ENCODE measurements at places on chromosomes 4 and X. TPM values are rescaled to one million over a fixed set of nuclear protein-coding genes. Genes with fewer than 3 reads are reported as not detected.

The MAOB gene
- 35.1 TPM for total RNA-seq

The PHOX2B gene
- not detected for total RNA-seq

The RTL3 gene
- total RNA-seq: not detected

The EXOC1L gene
- total RNA-seq: not detected

The CETN2 gene
- 21.6 TPM for total RNA-seq

The ARMCX6 gene
- 19.4 TPM for total RNA-seq

The SUPT20HL1 gene
- total RNA-seq: not detected

The ENPEP gene
- total RNA-seq: 4.2 TPM

The ASB5 gene
- not detected for total RNA-seq

The FTHL17 gene
- not detected for total RNA-seq

The CENPVL1 gene
- not detected for total RNA-seq

DNA sequence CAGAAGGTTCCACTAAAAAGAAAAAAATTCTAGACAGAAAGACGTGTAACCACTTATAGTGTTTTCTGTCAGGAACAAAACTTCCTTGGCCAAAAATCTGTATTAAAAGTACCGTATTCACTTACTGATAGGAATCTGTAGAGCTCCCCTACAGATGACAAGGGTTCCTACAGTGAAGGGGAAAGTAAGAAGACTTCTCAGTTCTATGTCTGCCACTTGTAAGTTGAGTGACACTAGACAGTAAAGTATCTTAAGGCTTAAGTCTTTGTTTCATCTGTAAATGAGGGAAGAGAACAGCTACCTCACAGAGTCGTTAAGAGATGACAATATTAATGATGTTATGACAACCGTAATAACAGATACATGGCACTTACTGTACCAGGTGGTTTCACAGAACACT lies 3.3 kb downstream of the COQ2 start:
- H3K36me3 ChIP-seq: no peaks in the 10 kb centered on the region
- peaks cover 6% of the 10 kb centered on the region for H3K4me1 ChIP-seq
- no peak overlapping the region for H3K27ac ChIP-seq
- H3K4me3 ChIP-seq: no peak overlapping the region
- no peak for DNase-seq
- H3K27me3 ChIP-seq: no peaks in the 10 kb centered on the region

- no peaks in the 10 kb centered on the region for H3K4me1 ChIP-seq
- no peaks in the 10 kb centered on the region for H3K36me3 ChIP-seq
- H3K4me3 ChIP-seq: no peak overlapping the region
- DNase-seq: no peak
- no peaks in the 10 kb centered on the region for H3K27me3 ChIP-seq
Measured at GRCh38 chrX:22163326-22163725, 109.4 kb upstream of the CBLL2 start.

- DNase-seq: no peak
- no peaks in the 10 kb centered on the region for H3K36me3 ChIP-seq
Measured at GRCh38 chrX:119505945-119506344, 37.7 kb downstream of the SLC25A5 start.

DNA sequence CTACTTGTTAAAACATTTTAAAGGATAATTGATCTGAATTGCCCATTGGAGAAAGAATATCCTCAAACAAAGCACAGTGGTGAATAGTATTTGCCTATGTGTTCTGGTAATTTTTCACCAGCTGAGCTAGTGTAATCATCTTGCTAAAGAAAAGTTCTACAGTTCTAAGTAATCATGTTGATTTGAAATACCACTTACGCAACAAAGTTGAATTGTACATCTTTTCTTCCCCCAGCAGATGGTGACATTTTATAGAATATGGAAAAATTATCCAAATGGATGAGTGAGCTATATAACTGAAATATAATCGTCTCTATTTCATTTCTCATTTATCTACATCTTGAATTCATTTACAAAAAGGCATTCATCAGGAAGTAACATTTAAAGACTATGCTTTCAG lies 9.7 kb upstream of the ZNF674 start:
- H3K36me3 ChIP-seq: no peaks in the 10 kb centered on the region
- no peak for DNase-seq
- H3K27me3 ChIP-seq: no peaks in the 10 kb centered on the region
- no peaks in the 10 kb centered on the region for H3K4me1 ChIP-seq

DNA sequence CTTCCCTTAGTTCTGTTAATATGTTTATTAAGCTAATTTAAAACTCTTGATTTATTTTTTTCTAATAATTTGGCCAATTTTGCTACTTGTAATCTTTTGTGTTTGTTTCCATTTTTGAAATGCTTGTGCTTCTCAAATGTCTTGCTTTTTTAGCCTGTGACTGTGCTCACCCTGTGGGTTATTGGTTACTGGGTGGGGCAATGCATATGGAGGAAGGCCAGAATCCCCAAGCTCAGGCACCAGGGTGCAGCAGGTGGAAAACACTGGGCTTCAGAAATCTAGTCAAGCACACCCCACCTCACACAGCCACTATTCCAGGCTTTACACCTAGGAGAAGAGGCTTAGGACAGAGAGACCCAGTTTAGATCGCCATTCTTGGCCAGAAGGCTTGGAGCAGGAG lies 33.1 kb downstream of the ETNPPL start:
- H3K4me1 ChIP-seq: no peaks in the 10 kb centered on the region
- H3K36me3 ChIP-seq: no peaks in the 10 kb centered on the region
- no peak overlapping the region for H3K4me3 ChIP-seq
- DNase-seq: no peak
- H3K27ac ChIP-seq: no peak overlapping the region

DNA sequence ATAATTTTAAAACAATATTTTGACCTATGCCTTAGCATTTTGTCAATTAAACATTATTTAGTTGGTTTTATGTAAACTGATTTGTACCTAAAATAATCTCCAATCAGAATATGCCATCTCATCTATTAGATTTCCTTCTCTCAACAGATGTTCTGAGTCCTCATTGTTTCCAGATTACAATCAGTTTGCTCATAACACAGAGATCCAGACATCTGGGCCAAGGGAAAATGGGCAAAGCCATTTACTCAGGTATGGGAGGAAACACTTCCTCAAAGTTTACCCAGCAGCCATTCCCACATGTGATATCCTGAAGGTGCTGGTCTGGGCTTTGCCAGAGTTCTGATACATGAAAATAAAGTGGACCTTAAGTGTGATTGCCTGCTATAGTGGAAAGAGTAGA lies 217.9 kb upstream of the GPC4 start:
- H3K4me3 ChIP-seq: no peak overlapping the region
- DNase-seq: no peak
- no peaks in the 10 kb centered on the region for H3K4me1 ChIP-seq
- no peaks in the 10 kb centered on the region for H3K27me3 ChIP-seq
- no peak overlapping the region for H3K27ac ChIP-seq
- H3K36me3 ChIP-seq: no peaks in the 10 kb centered on the region

- peaks cover 7% of the 10 kb centered on the region for H3K36me3 ChIP-seq
- H3K4me1 ChIP-seq: peaks cover 17% of the 10 kb centered on the region
- no peak overlapping the region for H3K27ac ChIP-seq
- H3K4me3 ChIP-seq: no peak overlapping the region
- H3K27me3 ChIP-seq: no peaks in the 10 kb centered on the region
Measured at GRCh38 chr4:122873821-122874593, 47.4 kb downstream of the FGF2 start.

GRCh38 chrX:109345856-109346255 lies 136.0 kb downstream of the GUCY2F start:
- H3K27ac ChIP-seq: no peak overlapping the region
- H3K4me3 ChIP-seq: no peak overlapping the region
- DNase-seq: no peak
- no peaks in the 10 kb centered on the region for H3K4me1 ChIP-seq

GRCh38 chrX:153917869-153918268 lies 8.2 kb downstream of the ARHGAP4 start:
- H3K27me3 ChIP-seq: no peaks in the 10 kb centered on the region
- H3K27ac ChIP-seq: no peak overlapping the region
- H3K4me1 ChIP-seq: no peaks in the 10 kb centered on the region
- no peak for DNase-seq
- H3K36me3 ChIP-seq: no peaks in the 10 kb centered on the region
- no peak overlapping the region for H3K4me3 ChIP-seq

GRCh38 chr4:124596816-124597215 lies 115.7 kb downstream of the ANKRD50 start:
- no peak for DNase-seq
- no peak overlapping the region for H3K27ac ChIP-seq
- H3K27me3 ChIP-seq: no peaks in the 10 kb centered on the region
- H3K36me3 ChIP-seq: no peaks in the 10 kb centered on the region
- H3K4me3 ChIP-seq: no peak overlapping the region

DNA sequence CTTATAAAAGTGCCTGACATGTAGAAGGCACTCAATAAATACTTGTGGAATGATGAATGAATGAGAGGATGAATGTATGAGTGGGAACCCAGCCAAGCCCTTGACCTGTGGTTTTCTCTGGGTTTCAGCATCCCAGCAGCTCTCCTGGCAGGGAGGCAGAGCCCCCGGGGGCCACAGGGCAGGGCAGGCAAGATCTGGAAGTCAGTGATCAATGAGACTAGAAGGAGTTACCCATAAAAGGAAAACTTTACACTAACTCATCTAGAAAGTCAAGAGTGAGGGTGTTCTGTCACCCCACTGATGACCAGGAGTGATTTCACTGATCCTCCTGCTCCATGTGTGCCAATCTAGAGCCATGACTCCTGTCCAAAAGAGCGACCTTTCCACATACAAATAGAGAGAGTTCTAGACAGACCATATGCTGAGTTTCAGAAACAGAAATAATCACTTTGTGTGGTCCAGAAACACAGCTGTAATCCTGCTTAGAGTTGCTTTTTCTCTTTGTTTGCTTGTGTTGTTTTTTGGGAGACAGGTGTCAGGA lies 37.4 kb downstream of the MGARP start:
- no peak overlapping the region for H3K27ac ChIP-seq
- H3K4me3 ChIP-seq: no peak overlapping the region
- H3K27me3 ChIP-seq: no peaks in the 10 kb centered on the region
- DNase-seq: no peak
- H3K4me1 ChIP-seq: no peaks in the 10 kb centered on the region

DNA sequence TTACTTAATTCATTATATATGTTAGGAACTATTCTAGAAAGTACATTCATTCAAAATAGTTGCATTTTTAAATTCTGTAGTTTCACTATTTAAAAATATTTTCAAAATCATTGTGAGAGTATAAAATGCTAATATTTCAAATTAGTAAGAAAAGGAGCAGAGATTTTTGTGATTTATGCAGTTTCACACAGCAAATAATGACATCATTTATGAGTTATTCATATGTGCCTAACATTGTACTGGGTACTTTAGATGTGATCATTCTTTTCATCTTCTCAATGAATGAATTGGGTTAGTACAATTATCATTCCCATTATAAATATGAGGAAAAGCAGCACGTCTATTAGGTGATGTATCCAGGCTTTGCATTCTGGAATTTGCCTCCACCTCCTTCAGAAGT lies 1451.0 kb upstream of the IGFBP7 start:
- no peak overlapping the region for H3K27ac ChIP-seq
- no peak overlapping the region for H3K4me3 ChIP-seq
- no peak for DNase-seq
- H3K4me1 ChIP-seq: no peaks in the 10 kb centered on the region
- no peaks in the 10 kb centered on the region for H3K36me3 ChIP-seq

DNA sequence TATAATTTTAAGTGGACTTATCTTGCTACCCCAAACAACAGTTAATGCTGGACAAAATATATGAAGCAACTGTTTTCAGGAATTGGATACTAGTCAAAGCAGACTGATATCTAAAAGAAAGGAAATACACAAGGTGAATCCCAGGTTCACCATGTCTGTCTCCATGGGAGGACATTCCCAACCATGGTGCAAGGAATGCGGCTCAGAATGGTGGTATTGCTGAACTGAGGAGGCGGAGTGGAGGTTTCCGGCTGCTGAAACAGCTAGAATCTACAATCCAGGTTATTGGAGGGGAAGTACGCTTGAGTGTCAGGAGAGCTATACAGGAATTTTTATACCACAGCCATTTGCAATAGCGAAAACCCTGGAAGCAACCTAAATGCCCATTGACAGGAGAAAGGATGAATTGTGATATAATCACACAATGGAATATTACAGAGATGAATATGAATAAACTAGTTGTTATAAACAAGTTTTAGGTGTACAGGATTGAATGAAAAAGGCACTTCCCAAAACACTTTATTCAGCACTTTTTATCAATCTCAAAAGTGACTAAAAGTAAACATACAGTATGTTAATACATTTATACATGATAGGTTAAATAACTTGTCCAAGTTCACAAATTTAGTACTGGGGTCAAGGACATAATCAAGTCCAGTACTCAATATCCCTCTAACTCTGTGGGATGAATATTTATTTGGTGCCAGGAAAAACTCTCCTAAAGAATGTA lies 9.0 kb downstream of the HMGB2 start:
- no peak overlapping the region for H3K4me3 ChIP-seq
- DNase-seq: no peak
- no peaks in the 10 kb centered on the region for H3K4me1 ChIP-seq
- H3K27ac ChIP-seq: no peak overlapping the region
- no peaks in the 10 kb centered on the region for H3K27me3 ChIP-seq
- H3K36me3 ChIP-seq: peaks cover 67% of the 10 kb centered on the region

DNA sequence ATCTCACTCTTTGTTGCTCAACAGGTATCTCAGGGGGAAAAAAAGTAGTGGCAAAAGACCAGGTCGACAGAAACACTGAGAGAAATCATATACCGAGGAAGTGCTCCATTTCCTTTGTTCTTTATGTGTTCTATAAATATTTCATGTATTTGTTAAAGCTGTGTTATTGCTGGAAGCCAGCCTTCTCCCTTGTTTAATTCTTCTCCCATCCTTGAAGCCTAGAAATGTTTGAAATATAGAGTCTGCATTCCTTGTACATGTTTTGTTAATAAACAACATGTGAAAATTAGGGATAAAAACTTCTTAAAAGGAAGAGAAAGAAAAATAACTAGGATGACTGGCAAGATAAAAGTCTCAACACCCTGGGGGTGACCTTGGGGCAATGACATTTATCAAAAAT lies 186.2 kb downstream of the ANKRD50 start:
- H3K27ac ChIP-seq: no peak overlapping the region
- no peak overlapping the region for H3K4me3 ChIP-seq
- H3K27me3 ChIP-seq: no peaks in the 10 kb centered on the region
- H3K4me1 ChIP-seq: no peaks in the 10 kb centered on the region
- H3K36me3 ChIP-seq: no peaks in the 10 kb centered on the region
